ENCODE measurements at places on chromosomes 6 and 20. TPM values are rescaled to one million over a fixed set of nuclear protein-coding genes. Genes with fewer than 3 reads are reported as not detected.

Gene TINAG
- total RNA-seq = not detected

Gene DDO
- 4.1 TPM for total RNA-seq

Gene VSX1
- not detected for total RNA-seq

Gene ZNF322
- total RNA-seq = 22.6 TPM

Gene TBXT
- not detected for total RNA-seq

Gene PLA2G7
- total RNA-seq = 47.9 TPM

Gene FAM217B
- total RNA-seq = 18.6 TPM

DNA sequence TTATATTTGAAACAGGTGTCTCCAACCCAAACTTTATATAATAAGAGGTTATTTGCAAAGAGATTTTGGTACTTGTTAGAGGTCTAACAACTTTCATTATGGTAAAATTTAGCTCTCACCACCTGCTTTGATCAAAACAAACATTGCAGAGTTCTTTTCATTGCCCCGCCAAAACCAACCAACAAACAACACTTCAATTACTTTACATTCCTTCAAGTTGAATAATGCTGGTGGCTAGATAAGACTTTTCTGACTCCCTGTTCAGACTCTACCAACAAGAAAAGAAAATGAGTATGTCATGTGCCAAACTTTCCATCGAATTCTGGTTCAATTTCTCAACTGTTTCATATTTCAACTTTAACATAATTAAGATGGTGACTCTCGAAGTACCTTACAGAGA lies 311.1 kb downstream of the ADGRG6 start:
- H3K36me3 ChIP-seq = no peaks in the 10 kb centered on the region
- H3K27me3 ChIP-seq = no peaks in the 10 kb centered on the region
- H3K4me1 ChIP-seq = no peaks in the 10 kb centered on the region

- H3K36me3 ChIP-seq = no peaks in the 10 kb centered on the region
- H3K4me1 ChIP-seq = no peaks in the 10 kb centered on the region
- H3K27me3 ChIP-seq = no peaks in the 10 kb centered on the region
- no peak overlapping the region for H3K4me3 ChIP-seq
Observed at GRCh38 chr6:137832110-137832509, 34.9 kb upstream of the TNFAIP3 start.

DNA sequence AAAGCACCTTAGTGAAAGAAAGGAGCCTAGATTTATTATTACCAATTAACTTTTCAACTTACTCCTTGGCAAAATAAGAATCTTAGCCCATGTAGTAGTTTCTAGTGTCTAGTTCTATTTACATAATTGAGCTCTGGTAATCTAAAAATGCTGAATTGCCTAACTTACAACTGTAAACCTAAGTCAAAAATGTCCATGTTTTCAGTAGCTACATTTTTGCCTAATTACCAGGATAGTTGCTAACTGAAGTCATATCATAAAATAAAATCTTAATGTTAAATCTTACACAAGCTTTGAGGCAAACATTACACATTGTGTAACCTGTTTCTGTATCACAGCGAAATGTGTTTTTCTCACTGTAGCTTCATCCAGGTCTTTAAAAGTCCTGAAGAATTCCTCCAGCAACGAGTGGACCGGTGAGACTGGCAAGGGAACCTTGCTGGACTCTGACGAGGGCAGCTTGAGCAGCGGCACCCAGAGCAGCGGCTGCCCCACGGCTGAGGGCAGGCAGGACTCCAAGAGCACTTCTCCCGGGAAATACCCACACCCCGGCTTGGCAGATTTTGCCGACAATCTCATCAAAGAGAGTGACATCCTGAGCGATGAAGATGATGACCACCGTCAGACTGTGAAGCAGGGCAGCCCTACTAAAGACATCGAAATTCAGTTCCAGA lies 7.6 kb upstream of the CLDN20 start:
- H3K36me3 ChIP-seq = peaks cover 68% of the 10 kb centered on the region
- H3K4me1 ChIP-seq = no peaks in the 10 kb centered on the region
- no peak for DNase-seq
- H3K27ac ChIP-seq = no peak overlapping the region
- H3K27me3 ChIP-seq = no peaks in the 10 kb centered on the region

DNA sequence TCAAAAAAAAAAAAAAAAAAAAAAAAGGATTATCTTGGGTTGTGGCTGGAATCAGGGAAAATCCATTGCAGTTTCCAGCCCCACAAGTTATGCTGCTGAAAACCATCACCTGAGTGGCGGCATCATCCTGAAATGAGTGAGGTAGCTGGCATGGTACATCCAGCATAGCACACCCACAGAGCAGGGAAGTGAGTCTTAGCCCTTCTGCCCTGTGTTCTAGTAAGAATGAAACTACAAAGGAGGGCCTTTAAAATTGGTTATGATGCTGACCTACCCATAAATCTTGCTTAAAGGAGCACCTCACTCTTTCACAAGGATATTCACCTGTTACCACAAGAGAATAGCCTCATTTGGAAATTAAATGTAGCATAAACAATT lies 119.2 kb downstream of the NFATC2 start:
- H3K4me3 ChIP-seq = no peak overlapping the region
- H3K27me3 ChIP-seq = no peaks in the 10 kb centered on the region
- peaks cover 81% of the 10 kb centered on the region for H3K4me1 ChIP-seq
- H3K36me3 ChIP-seq = no peaks in the 10 kb centered on the region
- DNase-seq = peak; percentile 35

DNA sequence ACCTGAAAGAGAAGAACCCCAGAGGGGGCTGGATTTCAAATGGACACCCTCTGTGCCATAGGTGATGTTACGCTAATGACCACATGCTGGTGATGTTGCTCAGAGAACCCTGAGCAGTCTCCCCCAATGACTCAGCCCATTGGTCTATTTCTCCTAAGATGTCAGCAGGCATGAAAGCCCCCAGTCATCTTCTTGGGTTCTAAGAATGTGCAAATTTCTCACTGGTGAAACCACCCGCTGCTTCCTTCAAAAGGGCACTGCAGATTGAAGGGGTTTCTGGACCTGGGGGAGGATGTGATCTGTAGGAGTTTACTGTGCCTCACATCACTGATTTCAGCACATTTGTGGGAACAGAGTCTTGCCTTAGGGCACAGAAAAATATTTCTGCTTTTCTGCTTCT lies 298.4 kb upstream of the MOCS1 start:
- H3K4me1 ChIP-seq = no peaks in the 10 kb centered on the region
- no peaks in the 10 kb centered on the region for H3K27me3 ChIP-seq
- H3K36me3 ChIP-seq = no peaks in the 10 kb centered on the region
- no peak for DNase-seq

DNA sequence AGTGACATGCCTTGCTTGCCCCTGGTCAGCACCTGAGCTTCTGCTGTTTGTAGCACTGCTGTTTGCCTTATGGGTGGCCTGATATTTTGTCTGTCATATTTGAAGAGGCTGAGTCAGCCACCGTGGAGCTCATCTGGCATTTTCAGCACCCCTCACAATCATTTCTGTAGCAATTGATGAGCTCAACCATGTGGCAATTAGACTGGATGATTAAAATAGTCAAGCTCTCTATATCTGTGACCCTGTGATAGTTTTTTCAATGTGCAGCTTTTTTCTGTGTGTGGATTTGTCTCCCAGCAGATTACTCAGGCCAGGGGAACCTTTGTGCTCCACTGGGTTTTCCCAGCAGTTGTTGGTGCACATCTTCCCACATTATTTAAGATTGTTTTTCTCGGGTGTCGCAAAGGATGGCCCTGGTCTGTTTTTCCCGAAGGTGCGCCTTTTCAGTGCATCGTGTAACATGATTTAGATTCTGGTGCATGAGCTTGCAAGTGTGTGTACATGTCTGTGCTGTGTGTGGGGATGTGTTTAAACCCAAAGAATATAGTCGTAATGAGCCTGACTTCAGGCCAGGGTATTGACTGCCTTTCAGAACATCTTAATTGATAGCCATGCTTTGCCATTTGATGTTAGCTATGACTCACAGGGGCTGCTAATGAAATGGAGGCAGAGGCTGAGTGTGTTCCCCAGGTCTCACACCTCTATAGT lies 31.6 kb upstream of the GLP1R start:
- H3K4me1 ChIP-seq = no peaks in the 10 kb centered on the region
- H3K4me3 ChIP-seq = no peak overlapping the region
- no peak overlapping the region for H3K27ac ChIP-seq
- H3K27me3 ChIP-seq = no peaks in the 10 kb centered on the region
- H3K36me3 ChIP-seq = no peaks in the 10 kb centered on the region

DNA sequence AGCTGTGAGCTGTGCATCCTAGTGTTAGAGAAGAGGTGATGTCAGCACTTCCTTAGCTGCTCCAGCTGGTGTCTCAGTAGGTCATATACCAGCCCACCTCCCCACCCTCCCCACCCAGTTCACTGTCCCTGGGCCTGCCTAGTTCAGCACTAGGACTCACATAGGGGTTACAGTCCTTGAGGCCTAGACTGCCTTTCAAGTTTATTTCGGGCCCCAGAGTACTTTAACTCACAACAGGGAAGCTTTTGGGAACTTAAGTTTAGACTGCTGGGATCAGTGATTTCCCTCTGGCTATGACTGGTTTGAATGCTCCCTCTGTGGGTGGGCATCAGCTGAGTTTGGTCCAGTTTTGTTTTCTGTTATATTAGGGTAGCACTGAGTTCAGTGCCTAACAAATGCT lies 139.2 kb upstream of the MMS22L start:
- H3K27me3 ChIP-seq = no peaks in the 10 kb centered on the region
- DNase-seq = no peak
- no peaks in the 10 kb centered on the region for H3K4me1 ChIP-seq

DNA sequence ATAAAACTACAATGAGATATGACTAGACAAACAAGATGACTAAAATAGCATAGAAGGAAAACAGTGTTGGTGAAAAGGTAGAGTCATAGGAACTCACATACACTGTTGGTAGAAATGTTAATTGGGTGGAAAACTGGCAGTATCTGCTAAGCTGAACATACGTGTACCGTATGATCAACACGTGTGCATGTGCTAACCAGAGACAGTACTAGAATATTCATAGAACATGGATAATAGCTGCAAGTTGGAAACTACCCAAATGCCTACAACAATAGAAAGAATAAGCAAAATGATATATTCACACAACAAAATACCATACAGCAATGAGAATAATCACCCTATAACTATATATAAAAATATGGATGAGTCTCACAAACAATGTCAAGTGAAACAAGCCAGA lies 184.0 kb downstream of the IBTK start:
- DNase-seq = no peak
- H3K27me3 ChIP-seq = no peaks in the 10 kb centered on the region
- H3K36me3 ChIP-seq = no peaks in the 10 kb centered on the region
- H3K4me1 ChIP-seq = no peaks in the 10 kb centered on the region
- H3K27ac ChIP-seq = no peak overlapping the region

GRCh38 chr6:33886673-33887144 lies 82.9 kb upstream of the MLN start:
- H3K36me3 ChIP-seq = no peaks in the 10 kb centered on the region
- no peak for DNase-seq
- no peak overlapping the region for H3K27ac ChIP-seq

GRCh38 chr6:159045801-159046200 lies 1.0 kb upstream of the TAGAP start:
- H3K27ac ChIP-seq = peak overlapping the region; percentile 75
- H3K4me3 ChIP-seq = peak overlapping the region; percentile 79
- H3K27me3 ChIP-seq = no peaks in the 10 kb centered on the region
- H3K36me3 ChIP-seq = peaks cover 15% of the 10 kb centered on the region
- peaks cover 41% of the 10 kb centered on the region for H3K4me1 ChIP-seq

- no peaks in the 10 kb centered on the region for H3K36me3 ChIP-seq
- H3K4me3 ChIP-seq = no peak overlapping the region
- no peak for DNase-seq
- H3K4me1 ChIP-seq = no peaks in the 10 kb centered on the region
- H3K27ac ChIP-seq = no peak overlapping the region
Observed at GRCh38 chr6:117352466-117353081, 73.2 kb downstream of the ROS1 start.

GRCh38 chr6:129685662-129686031 lies 24.3 kb downstream of the ARHGAP18 start:
- H3K4me3 ChIP-seq = peak overlapping the region; percentile 36
- no peaks in the 10 kb centered on the region for H3K36me3 ChIP-seq
- no peaks in the 10 kb centered on the region for H3K27me3 ChIP-seq

DNA sequence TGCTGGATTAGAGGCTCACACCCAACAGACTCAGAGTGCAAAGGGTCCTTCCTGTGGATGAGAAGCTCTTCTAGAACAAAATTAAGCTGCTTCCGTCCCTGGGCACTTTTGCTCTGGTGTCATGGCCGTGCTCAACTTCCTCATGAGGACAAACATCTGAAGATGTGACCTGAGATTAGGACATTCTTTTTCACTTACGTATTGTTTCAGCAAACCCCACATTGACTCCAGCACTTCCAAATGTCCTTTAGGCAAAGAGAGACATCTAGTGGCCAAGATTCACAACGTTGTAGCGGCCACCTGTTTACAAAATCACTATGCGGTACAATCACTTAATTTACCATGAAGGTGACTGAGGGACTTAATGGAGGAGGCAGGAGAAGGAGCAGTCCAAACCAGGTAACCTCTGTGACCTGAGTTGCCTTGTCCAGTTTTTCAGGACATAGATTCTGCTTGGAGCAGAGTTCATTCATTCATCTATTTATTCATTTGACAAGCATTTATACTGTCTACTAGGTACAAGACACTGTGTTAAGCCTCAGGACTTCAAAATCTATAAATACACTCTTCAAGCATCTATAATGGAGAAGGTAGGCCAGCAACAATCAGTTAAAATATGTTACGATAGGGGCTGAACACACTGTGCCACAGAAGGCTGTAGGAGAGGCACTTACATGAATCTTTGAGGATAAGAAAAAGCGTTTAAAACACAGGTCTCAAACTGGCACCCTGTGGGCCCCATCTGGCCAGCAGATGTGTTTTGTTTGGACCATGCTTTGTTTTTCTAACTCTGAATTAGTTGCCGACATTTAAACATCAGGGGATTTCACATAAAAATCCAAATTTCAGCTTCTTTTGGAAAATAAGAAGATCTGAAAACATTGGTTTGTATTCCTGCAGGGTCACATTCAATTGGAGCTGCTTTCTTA lies 5.6 kb upstream of the ADGRF1 start:
- H3K4me1 ChIP-seq = peaks cover 12% of the 10 kb centered on the region
- no peak overlapping the region for H3K4me3 ChIP-seq
- H3K36me3 ChIP-seq = no peaks in the 10 kb centered on the region

GRCh38 chr6:1230689-1231605 lies 81.0 kb upstream of the FOXQ1 start:
- no peak for DNase-seq
- no peaks in the 10 kb centered on the region for H3K36me3 ChIP-seq
- H3K27me3 ChIP-seq = no peaks in the 10 kb centered on the region
- H3K4me3 ChIP-seq = no peak overlapping the region
- H3K27ac ChIP-seq = no peak overlapping the region
- no peaks in the 10 kb centered on the region for H3K4me1 ChIP-seq

GRCh38 chr6:140480852-140481251 lies 1106.4 kb upstream of the CITED2 start:
- H3K36me3 ChIP-seq = no peaks in the 10 kb centered on the region
- no peak overlapping the region for H3K27ac ChIP-seq
- H3K4me1 ChIP-seq = no peaks in the 10 kb centered on the region
- H3K27me3 ChIP-seq = no peaks in the 10 kb centered on the region
- no peak overlapping the region for H3K4me3 ChIP-seq

- DNase-seq = no peak
- no peaks in the 10 kb centered on the region for H3K4me1 ChIP-seq
- H3K27me3 ChIP-seq = no peaks in the 10 kb centered on the region
- H3K36me3 ChIP-seq = no peaks in the 10 kb centered on the region
Observed at GRCh38 chr6:103672169-103672568, 1187.5 kb downstream of the HACE1 start.
